ENCODE measurements at places on chromosomes 5 and 9. TPM values are rescaled to one million over a fixed set of nuclear protein-coding genes. Genes with fewer than 3 reads are reported as not detected.

Gene PCDHGA6
- total RNA-seq: 0.05 TPM

Gene SLC46A2
- total RNA-seq: not detected

Gene TRIM36
- not detected for total RNA-seq

DNA sequence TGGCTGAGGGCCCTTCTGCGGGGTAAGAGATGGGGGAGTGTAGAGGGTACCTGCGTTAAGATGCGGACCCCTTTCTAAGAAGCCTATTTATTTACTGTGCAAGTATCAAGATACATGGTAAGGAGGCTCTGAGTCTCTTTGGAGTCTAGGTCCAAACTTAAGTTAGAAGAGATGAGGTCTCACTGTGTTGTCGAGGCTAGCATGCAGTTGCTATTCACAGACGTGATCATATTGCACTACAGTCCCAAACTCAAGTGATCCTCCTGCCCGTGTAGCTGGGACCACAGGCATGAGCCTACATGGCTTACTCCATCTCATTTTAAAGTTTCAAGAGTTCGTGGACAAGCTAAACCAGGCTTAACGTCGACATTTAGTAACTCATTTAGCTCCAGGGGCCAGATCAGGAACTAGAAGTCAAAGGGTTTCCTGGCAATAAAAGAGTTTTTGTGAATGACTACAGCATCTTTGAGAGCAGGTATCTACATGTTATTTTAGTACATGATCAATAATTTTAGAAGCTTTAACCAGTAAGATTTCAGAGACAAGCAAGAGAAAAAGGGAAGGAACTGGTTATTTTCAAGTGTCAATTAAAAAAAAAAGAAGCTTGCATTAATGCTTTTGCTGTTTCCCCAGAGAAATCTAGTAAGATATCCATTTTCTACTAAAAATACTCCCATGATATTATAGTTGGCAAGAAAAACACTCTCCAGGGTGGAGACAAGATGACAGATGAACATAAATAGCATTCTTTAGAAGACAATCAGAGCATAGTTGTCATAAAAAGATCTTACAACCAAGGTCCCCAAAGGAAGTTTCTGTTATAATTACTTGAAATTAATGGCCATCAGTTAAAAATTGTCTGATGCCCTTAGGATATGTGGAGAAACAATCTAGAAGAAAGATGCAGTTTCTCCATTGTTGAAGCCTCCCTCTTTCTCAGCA is 141.3 kb downstream of the SCAMP1 start:
- no peak for DNase-seq
- no peaks in the 10 kb centered on the region for H3K4me1 ChIP-seq
- no peak overlapping the region for H3K27ac ChIP-seq
- peaks cover 58% of the 10 kb centered on the region for H3K27me3 ChIP-seq
- no peak overlapping the region for H3K4me3 ChIP-seq
- no peaks in the 10 kb centered on the region for H3K36me3 ChIP-seq

GRCh38 chr9:129841071-129841470 is 5.8 kb downstream of the USP20 start:
- no peaks in the 10 kb centered on the region for H3K27me3 ChIP-seq
- no peak for DNase-seq
- H3K4me1 ChIP-seq: peaks cover 65% of the 10 kb centered on the region
- no peak overlapping the region for H3K4me3 ChIP-seq
- H3K36me3 ChIP-seq: no peaks in the 10 kb centered on the region

- no peaks in the 10 kb centered on the region for H3K36me3 ChIP-seq
- H3K4me1 ChIP-seq: no peaks in the 10 kb centered on the region
- no peaks in the 10 kb centered on the region for H3K27me3 ChIP-seq
- H3K4me3 ChIP-seq: no peak overlapping the region
- H3K27ac ChIP-seq: no peak overlapping the region
Measured at GRCh38 chr9:114275246-114276004, 47.5 kb upstream of the ORM1 start.

DNA sequence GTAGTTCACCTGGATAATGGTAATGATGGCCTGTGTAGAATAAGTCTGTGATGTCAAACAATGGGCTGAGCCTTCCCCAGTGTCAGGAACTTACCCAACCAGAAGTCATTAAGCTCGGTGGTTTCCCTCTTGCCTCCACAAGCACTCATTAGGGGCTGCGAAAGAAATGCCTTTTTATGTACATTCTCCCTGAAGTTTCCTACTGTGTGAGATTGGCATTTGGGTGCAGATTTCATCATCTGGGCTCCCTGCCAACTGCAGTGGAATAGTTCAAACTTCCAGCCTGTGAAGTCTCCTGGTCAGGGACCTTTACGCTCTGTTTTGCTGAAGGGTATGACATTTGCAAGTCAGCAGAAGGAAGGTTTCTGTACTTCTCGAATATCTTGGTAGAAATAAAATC is 41.6 kb upstream of the TMEM215 start:
- no peak overlapping the region for H3K27ac ChIP-seq
- no peak overlapping the region for H3K4me3 ChIP-seq
- no peaks in the 10 kb centered on the region for H3K27me3 ChIP-seq
- no peak for DNase-seq
- H3K36me3 ChIP-seq: no peaks in the 10 kb centered on the region

DNA sequence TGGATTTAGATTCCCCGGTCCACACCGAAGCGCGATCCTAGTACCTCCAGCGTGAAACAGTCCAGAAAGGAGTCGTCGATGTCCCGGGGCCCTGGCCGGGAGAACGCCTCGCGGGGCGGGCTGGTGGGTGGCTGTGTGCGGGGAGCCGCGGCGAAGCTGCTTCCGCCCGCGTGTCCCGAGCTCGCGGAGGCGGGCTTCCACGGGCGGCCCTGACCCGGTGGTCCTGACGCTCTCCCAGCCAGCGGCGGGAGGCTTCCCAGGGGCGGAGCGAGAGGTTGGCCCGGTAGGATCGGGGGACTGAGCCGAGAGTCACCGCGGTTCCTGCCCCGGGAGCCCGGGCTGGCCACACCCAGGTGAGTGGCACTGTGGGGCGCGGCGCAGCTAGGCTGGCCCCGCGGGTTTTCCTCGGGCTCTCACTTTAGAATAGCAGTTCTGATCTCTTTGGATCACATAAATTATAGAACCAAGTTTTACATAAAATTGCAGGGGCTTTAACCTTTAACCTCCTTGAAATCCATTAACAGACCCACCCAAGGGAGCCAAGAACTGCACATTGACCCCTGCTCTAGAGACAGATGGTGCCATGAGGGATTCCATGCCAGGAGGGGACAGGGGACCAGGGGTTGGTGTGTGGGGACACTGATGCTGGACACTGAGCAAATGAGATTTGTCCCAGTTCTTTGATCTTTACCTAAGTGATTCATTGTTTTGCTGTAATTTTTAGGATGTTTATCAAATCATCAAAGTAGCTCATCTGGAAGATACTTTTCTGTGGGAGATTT is 29.2 kb upstream of the IL31RA start:
- peak overlapping the region; percentile 43 for H3K4me3 ChIP-seq
- peaks cover 1% of the 10 kb centered on the region for H3K36me3 ChIP-seq
- peaks cover 9% of the 10 kb centered on the region for H3K4me1 ChIP-seq

GRCh38 chr5:8811581-8811980 is 734.3 kb downstream of the SEMA5A start:
- no peaks in the 10 kb centered on the region for H3K27me3 ChIP-seq
- H3K4me1 ChIP-seq: no peaks in the 10 kb centered on the region
- H3K36me3 ChIP-seq: no peaks in the 10 kb centered on the region

- DNase-seq: no peak
- H3K4me3 ChIP-seq: no peak overlapping the region
- H3K36me3 ChIP-seq: no peaks in the 10 kb centered on the region
- H3K4me1 ChIP-seq: peaks cover 7% of the 10 kb centered on the region
- H3K27me3 ChIP-seq: no peaks in the 10 kb centered on the region
Measured at GRCh38 chr5:66436721-66437120, 159.5 kb upstream of the MAST4 start.

DNA sequence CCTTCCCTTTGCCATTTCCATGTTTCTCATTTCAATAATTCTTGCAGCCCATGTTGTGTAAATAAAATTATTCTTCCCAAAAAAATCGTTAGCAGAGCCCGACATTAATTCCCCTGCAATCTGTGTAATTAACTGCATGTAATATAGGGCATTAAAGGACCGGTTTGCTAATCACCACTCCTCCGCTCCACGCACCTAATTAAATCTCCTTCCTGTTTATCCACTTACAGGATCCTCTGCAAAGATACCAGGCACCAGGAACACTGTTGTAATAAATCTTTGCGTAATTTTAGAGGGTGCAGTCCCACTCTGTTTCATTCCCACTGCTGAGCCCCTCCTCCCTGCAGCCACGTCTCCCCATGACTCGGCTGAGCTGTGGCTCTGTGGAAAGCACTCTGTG is 105.0 kb upstream of the PPP1R26 start:
- no peak overlapping the region for H3K4me3 ChIP-seq
- H3K27me3 ChIP-seq: peaks cover 2% of the 10 kb centered on the region
- no peaks in the 10 kb centered on the region for H3K4me1 ChIP-seq
- no peak overlapping the region for H3K27ac ChIP-seq

- H3K27me3 ChIP-seq: peaks cover 67% of the 10 kb centered on the region
- H3K4me1 ChIP-seq: peaks cover 25% of the 10 kb centered on the region
- no peak overlapping the region for H3K27ac ChIP-seq
Measured at GRCh38 chr9:130659699-130660248, 4.6 kb upstream of the PRDM12 start.
